ENCODE measurements at places on chromosomes 1 and 21.

DNA sequence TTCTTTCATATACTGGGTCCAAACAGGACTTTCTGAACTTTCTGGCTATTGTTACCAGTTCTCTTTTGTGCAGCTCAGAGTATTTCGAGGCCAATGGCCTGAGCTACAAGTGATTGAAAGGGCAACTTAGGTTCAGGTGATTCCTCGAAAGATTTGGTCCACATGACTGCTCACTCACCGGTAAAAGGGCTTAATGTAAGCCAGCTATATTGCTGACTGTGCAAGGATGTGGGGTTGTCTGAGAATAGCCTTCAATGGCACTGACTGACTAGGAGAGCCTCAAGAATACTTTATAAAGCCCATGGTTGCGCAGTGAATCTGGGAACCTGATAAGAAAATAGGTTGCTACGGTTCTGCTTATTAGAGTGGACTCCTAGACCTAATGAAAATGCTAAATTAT, 269.0 kb downstream of the SEC16B start:
- no peak for DNase-seq

DNA sequence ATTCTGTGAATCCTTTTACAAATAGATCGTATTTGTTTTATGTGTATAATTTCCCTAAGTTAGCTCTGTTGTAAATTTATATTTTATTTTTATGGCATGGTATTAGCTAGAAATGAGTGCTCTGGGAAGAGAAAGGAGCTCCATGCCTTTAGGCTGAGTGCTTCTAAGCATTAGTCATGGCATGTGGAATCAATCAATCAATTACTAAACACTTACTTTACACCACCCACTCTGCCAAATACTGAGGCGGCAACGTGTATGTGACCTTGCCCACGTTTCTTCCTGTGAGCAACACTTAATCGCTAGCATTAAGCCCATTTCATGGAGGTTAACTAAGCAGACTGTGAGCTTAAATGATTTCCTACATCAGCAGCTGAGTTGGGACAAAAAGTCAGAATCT, 7.2 kb upstream of the BECN2 start:
- DNase-seq: no peak

DNA sequence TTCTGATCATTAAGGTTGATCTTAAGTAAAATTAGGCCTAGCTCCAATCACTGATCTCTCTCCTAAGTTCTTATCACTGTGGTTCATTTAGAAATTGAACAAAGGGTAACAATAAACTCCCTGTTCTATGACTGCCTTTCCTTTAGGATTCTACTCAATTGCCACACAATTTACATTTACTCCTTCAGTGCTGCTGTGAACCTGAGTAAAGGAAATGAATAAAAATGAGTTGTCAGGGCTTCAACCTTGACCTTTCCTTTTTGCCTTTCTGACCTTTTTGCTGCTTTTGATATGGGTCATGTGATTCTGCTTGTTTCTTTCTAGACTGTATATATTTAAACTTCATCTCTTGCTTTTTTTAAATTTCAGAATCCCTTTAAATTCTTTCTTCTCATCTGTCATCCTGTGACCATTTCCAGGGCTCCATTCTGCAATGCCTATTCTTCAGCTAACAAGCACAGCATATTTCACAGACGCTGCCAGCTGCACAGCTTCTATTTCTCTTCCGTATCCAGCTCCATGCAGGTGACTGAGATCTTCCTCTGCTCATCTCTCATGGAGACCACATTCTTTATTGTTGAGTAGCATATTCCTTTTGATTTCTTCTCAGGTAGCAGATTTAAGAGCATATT, 3.2 kb downstream of the LRRC8B start:
- no peak for DNase-seq

GRCh38 chr1:204240233-204240632, 26.4 kb upstream of the GOLT1A start:
- DNase-seq: no peak
